ENCODE measurements at places on chromosomes 16 and 17.

- no peak for DNase-seq
Observed at GRCh38 chr17:29618272-29619065, 4.2 kb downstream of the CORO6 start.

DNA sequence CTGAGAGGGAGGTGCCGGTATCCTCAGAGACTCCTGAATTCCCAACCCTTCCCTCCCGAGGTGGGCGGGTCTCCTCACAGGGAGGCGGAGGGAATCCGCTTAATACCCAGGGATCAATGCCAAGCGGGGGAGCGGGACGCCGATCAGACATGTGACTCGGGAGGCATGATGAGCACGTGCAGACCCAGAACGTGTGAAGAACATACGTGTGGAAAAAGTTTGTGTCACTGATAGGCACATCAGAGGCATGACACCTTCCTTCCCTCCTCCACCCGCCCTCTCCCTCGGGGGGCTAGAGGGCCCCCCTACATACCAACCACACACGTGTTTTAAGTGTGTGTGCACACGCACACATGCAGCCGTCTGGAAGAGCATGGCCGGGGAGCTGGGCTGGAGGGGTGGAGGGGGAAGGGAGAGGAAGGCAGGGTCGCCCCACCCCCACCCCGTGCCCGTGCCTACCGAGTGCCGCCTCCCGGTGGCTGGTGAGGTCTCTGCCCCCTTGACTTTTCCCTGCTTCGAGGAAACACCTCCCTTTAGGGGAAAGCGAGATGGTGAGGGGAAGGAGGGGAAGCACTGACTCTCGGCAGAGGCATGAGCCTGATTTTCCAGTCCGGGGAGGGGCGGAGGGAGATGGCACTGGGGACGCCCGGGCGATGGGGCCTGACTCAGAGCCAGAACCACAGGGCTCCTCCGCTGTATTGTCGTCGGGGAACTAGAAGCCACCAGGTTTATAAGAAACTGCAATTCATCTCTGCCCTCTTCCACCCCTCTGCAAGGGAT is 12.1 kb upstream of the TBX21 start:
- peak; percentile 59 for DNase-seq

- DNase-seq: no peak
Observed at GRCh38 chr16:47431960-47432359, 28.9 kb downstream of the ITFG1 start.

DNA sequence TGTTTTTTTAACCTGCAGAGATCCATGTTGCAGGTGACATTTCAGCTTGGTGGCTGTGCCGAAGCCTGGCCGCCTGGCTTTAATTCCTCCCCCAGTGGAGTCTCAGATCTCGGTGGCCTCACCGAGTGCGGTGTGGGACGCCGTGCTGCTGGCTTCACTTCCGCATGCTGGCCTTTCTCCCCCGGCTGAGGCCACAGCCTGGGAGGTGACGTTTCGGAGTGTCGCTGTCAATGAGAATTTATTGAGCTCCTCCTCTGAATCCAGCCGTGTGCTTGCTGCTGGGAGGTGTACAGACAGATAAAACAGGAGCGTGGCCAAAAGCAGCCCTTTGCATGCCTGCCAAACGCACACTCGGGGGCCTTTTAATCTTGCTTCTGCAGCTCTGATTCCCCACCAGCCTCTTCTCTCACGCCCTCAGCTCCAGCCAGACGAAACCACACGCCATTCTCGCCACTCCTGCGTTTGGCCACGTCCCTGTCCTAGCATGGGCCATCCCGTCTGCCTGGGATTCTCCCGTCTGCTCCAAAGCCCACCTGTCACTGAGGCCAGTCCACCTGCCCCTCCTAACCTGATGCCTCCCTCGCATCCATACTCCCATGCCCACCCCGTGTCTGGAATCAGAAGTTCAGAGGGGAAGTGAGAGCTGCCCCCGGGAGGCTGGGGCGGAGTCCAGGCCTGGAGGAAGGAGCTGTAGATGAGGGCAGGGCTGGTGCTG is 3.6 kb downstream of the GSE1 start:
- no peak for DNase-seq
